ENCODE measurements at places on chromosomes 1 and 21.

GRCh38 chr21:46156678-46157077, 1.3 kb upstream of the FTCD start:
- DNase-seq: no peak

DNA sequence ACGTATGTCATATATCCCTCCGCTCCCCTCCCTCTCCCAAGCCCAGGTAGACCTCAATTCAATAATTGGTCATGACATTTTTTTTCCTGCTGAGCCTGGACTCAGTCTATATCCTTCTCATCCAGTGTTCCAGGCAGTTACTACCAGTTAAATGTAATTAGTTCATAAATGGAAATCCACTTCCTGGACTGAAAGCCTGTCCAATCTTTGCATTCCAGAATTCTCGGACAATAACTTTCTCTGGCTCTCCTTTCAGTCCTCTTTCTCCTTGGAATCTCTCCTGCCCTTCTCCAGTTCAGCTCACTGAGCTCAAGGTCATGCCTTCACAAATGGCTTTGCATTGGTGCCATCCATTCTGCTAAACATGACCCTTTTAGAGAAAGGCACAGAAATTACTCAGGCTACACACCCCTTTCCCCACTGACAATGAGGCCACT, 34.8 kb downstream of the VWA5B1 start:
- no peak for DNase-seq

GRCh38 chr21:28357743-28358142, 634.9 kb downstream of the LTN1 start:
- DNase-seq: no peak

DNA sequence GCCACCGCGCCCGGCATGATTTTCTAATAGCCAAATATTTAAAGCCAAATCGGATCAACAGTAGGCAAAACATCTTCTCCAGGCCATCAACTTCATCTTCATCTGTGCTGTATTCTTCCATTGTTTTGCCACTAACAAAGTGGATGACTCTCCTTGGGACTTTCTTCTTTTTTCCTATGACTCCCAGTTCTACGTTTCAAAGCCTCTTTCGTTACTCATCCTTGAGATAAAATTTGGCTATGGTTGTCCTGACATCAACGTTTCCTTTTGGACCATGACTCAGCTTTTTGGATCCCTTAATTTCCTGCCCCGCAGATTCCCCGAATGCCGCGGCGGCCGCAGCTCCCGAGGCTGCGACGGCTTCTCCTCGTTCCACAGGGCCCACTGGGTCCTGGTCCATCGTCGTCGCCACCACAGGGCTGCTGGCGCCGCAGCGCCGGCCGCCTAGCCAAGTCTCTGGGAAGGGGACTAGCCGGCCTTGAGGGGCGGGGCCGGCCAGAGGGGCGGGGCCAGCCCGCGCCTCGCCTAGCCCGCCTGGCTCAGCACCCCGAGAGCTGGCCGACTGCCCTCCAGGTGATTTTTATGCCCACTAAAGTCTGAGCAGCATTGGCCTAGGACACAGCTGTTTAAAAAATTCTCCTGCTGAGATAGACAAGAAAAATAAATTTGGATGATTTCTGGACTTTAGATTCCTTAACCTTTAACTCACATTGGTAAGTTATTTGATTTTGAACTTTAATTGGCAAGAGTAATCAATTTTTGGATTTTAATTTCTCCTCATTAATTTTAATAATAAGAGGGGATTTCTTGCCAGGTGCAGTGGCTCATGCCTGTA, 93.9 kb downstream of the ADCY10 start:
- DNase-seq: no peak

GRCh38 chr1:156114101-156114918, at the start of gene LMNA:
TSS of gene LMNA (plus strand) at chr1:156114711. CDS start at chr1:156114919, 208 bp downstream.
- DNase-seq: peak; percentile 74

- no peak for DNase-seq
These were observed 356.2 kb downstream of the KCTD3 start for GRCh38 chr1:215923129-215923824.

GRCh38 chr1:176575991-176576390, 113.0 kb downstream of the PAPPA2 start:
- DNase-seq: no peak

- DNase-seq: no peak
These were observed 11.7 kb downstream of the MPZ start for GRCh38 chr1:161298116-161298515.

DNA sequence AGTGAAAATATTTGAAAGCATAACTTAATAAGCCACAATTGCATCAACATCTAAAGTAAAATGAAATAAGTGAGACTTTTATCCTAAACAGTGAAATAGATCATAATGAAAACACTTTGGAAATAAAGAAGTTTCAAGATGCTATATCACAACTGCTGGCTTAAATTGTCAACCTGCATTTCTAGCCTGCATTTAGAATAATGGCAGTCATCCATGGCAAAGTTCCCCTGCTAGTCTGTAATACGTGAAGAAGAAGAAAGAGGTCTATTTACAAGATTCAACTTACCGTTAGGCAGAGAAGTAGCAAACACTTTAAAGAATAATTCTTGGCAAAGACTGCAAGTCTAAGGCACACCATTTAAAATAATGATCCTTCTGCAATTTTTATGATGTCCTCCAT, 133.6 kb downstream of the DPYD start:
- no peak for DNase-seq

GRCh38 chr1:119714583-119714982, 2.8 kb downstream of the PHGDH start:
- no peak for DNase-seq

DNA sequence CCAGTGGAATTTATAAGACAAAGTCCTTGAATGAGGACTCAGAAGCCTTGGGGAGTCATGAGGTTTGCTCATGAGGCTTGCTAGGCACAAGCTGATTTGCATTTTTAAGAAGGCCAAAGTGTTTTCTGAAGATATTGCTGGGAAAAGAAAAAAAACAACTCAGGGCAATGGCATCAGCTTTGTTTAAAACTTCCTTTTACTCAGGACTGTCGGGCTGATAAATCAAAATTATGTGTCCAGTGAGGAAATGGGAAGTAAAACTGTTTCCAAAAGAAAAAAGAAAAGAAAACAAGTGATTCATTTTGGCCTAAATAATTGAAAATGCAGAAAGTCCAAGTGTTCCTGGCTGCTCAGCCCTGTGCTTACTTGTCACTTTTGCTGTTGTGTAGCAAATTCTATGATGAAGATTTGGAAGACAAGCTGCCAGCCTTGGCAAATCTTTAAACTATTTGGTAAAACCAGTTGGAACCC, 282.4 kb downstream of the HLX start:
- DNase-seq: no peak

DNA sequence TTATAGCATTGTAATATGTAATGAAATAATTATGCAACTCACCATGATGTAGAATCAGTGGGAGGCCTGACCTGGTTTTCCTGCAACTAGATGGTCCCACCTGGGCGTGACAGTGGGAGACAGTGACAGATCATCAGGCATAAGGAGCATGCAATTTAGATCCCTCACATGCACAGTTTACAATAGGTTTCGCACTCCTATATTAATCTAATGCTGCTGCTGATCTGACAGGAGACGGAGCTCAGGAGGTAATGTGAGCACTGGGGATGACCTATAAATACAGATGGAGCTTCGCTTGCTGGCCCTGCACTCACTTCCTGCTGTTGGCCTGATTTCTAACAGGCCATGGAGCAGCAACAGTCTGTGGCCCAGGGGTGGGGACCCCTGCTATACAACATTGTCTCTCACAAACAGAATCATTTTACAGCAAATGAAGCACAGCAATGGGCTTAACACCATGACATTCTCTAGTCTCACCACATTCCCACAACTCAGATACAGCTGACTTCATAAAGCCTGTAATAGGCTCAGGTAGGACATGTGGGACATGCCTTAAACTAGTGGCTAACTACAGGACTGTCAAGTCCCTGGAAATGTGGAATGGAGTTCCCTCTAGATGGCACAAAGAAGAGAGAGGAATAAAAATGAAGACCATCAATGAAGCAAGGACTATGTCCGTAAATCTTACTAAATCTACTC, 40.7 kb upstream of the SLC5A9 start:
- no peak for DNase-seq

DNA sequence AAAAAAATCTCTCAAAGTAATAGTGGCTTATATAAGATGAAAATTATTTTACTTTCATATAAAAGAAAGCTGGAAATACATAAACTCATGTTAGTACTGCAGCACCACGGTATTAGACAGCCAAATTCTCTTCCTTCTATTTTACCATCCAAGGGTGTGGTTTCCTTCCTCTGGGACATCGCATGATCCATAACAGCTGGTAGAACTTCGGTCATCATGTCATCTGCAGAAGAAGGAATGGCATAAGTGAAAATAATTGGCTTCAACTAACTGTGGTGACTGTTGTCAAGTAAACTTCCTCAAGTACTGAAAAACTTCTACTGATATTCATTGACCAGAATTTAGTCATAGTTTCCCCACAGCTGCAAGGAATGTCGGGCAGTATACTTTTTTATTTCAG, 28.3 kb upstream of the IFI44L start:
- DNase-seq: no peak

GRCh38 chr1:158714754-158715153, 5.8 kb downstream of the OR6K3 start:
- no peak for DNase-seq

DNA sequence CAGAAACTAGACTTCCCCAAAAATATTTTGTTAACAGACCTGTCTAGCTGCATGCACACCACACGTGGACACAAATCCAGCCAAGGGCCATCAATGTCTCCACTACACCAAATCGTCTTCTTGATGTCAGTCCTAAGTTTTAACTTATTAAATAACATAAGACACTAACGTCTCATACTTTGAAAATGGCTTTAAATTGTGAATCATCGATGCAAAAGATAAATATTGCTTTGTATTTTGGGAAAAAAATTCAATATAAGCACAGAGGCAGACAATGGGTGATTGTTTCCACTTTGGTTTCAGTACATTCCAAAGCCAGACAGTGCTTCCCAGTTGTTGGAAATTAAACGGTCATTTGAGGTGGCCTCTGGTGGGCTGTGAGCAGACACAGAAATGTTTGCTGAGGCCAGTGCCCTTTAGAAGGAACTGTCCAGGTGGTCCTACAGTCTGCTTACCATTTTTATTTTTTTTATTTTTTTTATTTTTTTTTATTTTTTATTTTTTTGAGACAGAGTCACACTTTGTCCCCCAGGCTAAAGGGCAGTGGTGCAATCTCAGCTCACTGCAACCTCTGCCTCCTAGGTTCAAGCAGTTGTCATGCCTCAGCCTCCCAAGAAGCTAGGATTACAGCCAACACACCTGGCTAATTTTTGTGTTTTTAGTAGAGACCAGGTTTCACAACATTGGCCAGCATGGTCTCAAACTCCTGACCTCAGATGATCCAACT, 1.8 kb upstream of the KIAA2013 start:
- no peak for DNase-seq

DNA sequence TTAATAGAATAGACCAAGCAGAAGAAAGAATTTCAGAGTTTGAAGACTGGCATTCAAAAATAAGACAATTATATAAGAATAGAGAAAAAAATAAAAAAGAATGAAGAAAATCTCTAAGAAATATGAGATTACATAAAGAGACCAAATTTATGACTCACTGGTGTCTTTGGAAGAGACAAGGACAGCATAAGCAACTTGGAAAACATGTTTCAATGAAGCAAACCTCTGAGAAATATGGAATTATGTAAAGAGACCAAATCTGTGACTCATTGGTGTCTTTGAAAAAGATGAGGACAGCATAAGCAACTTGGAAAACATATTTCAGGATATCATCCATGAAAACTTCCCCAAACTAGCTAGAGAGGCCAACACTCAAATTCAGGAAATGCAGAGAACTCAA, 60.4 kb upstream of the LYPLAL1 start:
- no peak for DNase-seq

DNA sequence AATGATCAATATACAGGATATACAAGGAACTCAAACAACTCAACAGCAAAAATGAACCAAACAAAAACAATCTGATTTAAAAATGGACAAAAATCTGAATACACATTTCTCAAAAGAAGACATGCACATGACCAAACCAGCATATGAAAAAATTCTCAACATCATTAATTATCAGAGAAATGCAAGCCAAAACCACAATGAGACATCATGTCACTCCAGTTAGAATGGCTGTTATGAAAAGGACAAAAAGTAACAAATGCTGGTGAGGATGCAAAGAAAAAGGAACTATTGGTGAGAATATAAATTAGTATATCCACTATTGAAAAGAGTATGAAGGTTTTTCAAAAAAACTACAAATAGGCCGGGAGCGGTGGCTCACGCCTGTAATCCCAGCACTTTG, 42.0 kb downstream of the FCRL3 start:
- no peak for DNase-seq

GRCh38 chr21:37073417-37074196, 553 bp downstream of the TTC3 start:
- DNase-seq: peak; percentile 58

GRCh38 chr1:224726441-224727182, 110.5 kb downstream of the CNIH3 start:
- no peak for DNase-seq

DNA sequence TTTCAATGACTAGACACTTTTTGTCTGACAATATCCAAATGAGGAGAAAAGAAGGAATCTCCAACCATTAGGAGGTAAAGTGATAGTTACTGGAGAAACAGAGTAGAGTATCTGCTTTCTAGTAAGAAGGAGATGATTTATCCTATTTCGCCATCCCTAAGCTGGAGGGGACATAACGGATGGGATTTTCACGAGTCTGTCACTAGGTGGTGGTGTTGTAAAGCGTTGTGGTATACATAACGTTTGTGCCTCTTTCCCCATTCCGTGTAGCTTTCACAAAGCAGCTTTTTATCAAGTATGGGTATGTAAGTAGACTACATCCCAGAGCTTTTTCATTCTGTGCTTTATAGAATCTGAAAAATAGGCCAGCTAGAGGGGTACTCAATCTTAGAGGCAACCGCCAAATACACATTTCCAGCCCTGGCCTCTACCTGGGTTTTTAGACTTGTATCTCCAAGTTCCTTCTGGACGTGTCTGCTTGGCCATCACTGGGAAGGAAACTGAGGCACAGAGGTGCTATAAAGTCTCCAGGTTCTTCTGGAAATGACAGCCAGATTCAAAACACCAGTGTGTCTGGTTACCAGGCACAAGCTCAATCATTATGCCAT, 33.3 kb upstream of the FAM3B start:
- peak; percentile 53 for DNase-seq

GRCh38 chr1:30534551-30534940, 188.8 kb downstream of the MATN1 start:
- DNase-seq: no peak

Measured in NCI-H2081 (cell line).